ENCODE measurements at places on chromosomes 16 and 17. TPM values are rescaled to one million over a fixed set of nuclear protein-coding genes. Genes with fewer than 3 reads are reported as not detected.
A peak's percentile ranks its signal among the peaks of the same experiment; 100 is the strongest.

The APOBR gene
- total RNA-seq, result 0.52 TPM

The JPT1 gene
- 370 TPM for total RNA-seq

GRCh38 chr17:50095626-50096037 is 481 bp downstream of the PDK2 start:
- no peak for ATAC-seq

- ATAC-seq, result peak; percentile 70
Measured at GRCh38 chr17:9644910-9645751, at the start of gene USP43. Gene USP43 (plus strand): TSS chr17:9645517. CDS start chr17:9645633, 116 bp downstream.

DNA sequence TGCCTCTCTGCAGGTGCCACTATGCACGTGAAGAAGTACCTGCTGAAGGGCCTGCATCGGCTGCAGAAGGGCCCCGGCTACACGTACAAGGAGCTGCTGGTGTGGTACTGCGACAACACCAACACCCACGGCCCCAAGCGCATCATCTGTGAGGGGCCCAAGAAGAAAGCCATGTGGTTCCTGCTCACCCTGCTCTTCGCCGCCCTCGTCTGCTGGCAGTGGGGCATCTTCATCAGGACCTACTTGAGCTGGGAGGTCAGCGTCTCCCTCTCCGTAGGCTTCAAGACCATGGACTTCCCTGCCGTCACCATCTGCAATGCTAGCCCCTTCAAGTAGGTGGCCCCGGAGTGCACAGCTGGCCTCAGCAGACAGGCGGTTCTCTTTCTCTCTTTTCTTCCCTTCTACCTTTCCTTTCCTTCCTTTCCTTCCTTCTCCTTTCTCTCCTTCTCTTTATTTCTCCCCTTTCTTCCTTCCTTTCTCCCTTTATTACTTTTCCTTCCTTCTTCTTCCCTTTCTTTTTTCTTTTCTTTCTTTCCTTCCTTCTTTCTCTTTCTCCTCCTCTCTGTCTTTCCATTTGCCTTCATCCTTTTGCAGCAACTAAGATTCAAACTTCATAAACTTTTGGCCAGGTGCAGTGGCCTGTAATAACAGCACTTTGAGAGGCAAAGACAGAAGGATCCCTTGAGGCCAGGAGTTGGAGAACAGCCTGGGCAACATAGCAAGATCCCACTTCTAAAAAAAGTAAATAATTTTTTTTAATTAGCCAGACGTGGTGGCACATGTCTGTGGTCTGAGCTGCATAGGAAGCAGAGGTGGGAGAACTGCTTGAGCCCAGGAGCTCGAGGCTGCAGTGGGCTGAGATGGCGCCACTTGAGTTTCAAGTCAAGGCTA is 46.7 kb downstream of the SCNN1B start:
- no peak for ATAC-seq

Measured in motor neuron (in vitro differentiated cells).